ENCODE measurements at places on chromosomes 6 and 20.

DNA sequence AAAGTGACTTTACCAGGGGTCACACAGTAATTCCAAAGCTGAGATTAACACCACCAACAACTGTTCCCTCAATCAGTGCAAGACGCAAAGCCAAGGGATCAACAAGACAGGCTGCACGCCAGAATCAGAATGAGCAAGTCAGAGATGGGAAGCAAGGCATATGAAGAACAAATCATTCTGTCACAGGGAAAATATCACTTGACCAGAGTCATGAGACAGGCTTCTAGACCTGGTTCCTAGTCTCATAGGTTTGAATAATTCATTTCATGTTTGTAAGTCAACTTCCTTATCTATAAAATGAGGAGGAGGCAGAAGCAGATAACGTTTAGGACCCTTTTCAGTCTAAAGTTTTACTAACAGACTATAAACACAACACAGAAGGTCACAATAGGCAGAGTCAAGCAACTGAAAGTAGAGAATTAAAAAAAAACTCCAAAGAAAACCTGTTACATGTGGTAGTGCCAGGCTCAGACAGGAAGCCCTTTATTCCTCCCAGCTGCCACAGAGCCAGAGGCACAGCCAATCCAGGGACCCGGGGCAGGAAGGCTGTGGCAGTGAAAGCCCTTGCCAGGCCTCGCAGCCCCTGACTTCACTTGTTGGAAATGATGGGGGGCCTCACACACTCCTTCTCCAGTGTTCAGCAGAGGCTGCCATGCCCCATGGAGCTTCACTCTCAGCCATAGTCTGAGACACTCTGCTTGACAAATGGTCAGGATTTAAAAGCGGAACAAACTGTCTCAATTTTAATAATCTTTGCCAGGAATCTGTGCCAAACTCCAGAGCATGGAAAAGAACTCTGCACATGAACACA, 29.2 kb upstream of the DST start:
- DNase-seq: no peak

DNA sequence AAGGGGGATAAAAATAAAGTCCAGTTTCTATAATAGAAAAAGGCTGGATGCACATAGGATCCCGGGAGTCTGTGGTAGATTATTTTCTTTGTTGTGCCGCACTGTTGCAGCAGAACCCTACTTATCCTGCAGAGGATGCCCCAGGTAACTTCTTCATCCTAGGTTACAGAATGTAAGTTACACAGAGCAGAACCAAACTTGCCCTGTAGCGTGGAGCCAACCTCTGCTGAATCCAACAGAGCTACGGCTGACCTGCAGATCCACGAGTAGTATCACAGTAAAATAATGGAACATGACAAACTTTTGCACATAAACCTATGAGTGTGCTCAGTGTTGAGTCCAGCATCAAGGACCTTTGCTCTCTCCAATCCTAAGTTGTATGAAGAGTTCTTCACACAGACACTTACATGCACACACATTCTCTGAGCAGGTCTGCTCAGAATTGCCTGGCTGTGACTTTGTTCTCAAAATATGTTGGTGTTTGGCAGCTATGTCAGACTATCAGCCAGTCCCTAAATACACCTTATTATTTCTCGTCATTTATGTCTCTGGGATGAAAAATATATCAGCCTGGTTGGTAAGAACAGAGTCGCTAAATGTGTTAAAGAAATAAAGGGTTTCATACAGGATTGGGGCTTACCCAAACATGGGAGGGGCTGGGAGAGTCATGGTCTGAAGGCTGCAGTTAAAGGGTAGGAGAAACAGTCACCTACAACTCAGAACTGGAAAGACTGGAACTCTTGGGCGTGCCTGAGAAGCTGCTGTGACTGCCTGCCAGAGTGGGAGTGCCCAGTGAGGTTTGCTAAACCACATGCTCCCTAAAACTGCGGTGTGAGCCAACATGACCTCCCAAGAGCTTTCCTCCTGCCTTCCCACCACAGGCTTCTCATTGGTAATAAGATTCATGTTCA, 165.1 kb upstream of the SLC24A3 start:
- DNase-seq: peak; percentile 91

- peak; percentile 77 for DNase-seq
Observed at GRCh38 chr20:17898548-17898994, 70.0 kb downstream of the SNX5 start.

DNA sequence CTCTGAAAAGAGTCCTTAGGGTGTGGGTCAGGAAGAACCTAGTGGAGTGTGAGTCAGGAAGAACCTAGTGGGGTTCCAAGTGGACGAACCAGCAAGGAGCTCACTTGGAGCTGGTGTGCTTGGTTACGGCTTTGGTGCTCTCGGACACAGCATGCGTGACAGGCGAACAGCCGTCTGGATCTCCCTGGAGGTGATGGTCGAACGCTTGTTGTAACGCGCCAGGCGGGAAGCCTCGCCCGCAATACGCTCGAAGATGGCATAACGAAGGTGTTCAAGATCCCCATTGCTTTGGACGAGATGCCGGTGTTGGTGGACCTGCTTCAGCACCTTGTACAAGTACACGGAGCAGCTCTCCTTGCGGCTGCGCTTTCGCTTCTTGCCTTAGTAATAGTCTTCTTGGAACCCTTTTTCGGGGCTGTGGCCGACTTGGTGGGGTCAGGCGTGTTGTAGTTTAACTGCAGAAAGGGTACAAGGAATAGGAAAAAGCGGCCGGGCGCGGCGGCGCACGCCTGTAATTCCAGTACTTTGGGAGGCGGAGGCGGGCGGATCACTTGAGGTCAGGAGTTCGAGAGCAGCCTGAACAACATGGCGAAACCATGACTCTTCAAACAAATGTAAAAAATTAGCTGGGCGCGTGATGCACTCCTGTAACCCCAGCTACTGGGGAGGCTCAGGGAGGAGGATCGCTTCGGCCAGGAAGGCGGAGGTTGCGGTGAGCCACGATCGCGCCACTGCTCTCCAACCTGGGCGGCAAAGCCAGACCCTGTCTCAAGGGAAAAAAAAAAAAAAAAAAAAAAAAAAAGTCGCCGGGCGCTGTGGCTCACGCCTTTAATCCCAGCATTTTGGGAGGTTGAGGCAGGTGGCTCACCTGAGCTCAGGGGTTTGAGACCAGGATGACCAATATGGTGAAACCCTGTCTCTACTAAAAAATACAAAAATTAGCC, 48.0 kb downstream of the OR2B2 start:
- DNase-seq: peak; percentile 22

- DNase-seq: peak; percentile 88
Observed at GRCh38 chr6:6875818-6876470, 231.8 kb upstream of the RREB1 start.

DNA sequence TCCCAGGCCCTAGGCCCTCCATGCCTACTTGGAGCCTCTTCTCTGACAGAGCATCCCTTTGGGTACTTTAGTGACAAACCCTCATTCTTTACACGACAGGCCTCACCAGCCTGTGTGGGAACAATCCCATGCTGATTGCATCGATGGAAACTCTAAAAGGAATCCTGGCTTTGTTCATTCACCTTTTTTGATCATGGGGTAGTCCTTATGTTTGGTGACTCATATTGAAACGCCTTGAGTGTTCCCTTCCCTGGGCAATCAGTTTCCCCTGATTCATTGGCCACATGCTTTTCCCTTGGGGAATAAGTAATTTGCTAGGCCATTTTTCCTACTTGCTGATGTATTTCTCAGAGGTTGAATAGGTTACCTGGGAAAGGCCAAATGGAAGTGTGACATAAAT, 14.7 kb upstream of the TNFAIP3 start:
- peak; percentile 84 for DNase-seq

DNA sequence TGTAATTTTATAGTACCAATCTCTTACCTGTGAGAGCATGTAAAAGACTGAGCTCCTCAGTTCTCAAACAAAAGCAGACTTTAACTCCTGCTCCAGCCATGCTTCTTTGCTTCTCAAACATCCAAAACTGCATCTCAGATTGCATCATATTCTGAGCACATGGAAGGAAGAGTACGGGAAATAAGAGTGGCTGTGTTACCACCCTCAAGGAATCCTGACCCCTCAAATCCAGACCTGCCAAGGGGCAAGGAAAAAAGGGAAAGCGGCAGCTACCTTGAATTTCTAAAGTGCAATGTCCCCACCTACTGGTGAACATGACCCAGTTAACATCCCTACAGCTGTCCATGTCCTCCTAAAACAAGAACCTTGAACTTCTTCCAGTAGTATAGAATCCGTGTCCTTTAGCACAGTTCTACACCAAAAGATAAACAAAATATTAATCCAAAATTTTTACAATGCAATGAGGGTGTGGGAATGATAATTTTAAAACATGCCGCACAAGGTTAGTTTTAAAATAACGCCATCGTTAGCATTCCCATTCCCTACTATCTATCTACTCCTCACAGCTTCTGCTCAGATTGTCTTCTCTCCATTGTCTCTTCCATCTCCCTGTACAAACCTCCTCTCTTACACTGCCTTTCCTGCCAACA, 34.1 kb upstream of the HLA-DQB1 start:
- peak; percentile 70 for DNase-seq

DNA sequence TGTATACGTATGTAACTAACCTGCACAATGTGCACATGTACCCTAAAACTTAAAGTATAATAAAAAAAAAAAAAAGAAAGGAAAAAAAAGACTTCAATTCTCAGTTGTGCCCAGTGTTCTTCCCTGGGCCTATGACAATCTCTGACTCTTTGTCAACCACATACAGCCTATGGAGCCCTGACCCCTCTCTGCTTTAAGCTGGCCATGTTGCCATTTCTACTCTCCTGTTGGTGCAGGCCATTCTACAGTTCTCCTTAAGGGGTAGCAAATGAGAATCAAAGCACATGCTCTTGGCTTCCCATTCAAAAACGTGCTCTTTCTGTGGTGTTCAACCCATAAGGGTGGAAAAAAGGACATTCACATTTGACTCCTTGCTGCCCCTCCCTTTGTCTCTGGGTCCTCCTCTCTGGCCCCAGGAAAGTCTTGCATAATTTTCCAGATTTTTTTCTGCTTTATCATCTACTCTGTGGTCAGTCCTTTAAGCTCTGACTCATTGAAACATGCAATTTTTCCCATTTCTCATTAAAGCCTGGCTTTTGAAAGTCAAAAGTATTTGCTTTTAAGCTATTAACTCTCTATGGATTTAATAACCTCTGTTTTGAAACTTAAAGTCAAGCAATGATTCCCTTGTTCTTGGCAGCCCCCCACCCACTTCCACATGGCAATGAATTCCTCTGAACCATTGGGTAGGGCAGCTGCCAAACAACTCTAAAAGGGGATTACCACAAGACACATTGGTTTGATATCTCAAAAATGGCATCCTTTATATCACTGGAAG, 208.6 kb upstream of the MCHR2 start:
- peak; percentile 77 for DNase-seq

- no peak for DNase-seq
Observed at GRCh38 chr20:44081476-44081875, 105.5 kb downstream of the JPH2 start.

DNA sequence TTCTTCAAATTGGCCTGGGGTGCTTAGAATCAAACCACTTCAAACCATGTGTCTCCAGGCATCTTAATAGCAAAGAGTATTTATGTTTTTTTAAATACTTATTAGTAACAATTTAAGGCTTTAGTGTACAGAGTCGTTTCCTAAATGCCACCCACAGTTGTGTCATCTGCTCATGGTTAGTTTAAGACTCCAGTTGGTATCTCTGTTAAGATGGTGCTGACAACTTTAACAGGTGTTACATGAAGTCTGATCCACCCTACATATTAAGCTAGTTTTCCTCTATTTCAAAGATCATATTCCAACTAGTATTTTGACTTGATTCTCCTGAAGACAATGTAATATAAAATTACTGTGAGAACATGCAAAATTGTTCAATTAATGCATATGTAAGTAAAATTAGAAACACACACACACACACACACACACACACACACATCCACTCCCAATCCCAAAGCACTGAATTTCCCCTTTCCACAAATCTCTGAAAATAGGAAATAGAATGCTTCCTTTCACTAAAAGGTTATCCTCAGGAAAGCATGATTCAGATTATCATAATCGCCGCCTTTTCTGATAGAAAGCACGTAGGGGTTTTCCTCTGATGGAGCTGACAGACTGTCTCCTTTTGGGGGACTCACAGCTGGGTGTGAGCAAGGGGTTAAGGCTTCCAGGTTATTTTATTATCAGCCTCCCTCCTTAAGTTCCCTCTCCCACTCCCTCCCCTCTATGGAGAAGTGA, 10.5 kb downstream of the CNKSR3 start:
- DNase-seq: no peak

GRCh38 chr6:123430970-123431369, 205.8 kb downstream of the TRDN start:
- DNase-seq: no peak

DNA sequence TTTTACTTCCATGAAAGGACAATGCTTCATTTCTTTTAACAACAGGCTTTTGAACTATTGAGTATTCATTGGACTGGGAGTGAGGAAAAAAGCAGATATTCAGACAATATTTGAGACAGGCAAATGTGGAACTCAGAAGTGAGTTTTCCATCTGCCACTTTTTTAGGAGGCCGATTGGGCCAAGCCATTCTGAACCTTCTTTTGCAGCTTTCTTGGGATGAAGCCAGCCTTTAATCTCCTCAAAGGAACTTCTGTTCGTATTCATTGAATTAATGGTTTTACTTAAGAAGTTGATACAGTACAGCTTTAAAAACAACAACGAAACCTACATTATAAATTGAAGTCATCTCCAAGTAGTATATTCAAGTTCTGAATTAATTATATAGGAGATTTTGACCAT, 187.1 kb upstream of the RNF217 start:
- no peak for DNase-seq

DNA sequence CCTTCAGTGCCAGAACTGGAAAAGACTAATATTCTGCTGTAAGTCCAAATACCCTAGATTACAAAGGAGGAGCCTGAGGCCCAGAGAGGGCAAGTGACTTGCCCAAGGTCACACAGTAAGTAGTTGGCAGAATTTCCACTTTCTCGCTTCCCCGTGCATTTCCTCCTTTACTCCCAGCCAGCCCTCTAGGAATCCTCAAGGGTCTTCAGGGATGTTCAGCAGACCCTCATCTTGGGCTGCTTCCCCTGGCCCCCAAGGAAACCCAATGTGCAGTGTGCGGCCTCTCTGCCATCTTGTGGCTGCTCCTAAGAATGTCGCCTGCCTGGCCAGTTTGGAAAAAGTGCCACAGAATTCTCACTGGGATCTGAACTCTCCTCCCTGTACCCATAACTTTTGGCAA, 217.7 kb upstream of the LRFN2 start:
- no peak for DNase-seq

GRCh38 chr6:135105299-135105698, 50.7 kb upstream of the HBS1L start:
- no peak for DNase-seq

GRCh38 chr6:81565071-81565470, 187.4 kb downstream of the TENT5A start:
- no peak for DNase-seq

DNA sequence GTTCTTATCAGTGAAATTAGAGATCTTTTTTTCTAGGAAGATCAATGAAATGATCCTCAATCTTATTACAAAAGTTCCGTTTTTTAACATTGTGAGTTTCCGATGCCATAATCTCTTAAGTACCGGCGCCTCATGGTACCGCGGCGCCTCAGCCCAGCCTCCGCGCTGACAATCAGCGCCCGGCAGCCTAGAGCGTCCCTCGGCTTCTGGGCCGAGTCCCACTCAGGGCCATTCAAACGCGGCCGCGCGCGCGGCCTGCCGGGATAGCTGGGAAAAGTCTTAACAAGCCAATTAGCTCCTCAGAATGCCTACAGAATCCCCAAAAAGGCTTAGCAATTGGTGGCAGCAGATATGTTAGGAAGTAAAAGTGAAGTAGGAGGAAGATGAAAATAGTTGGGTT, 204.8 kb downstream of the ADGB start:
- no peak for DNase-seq

- peak; percentile 58 for DNase-seq
Observed at GRCh38 chr6:130697995-130698535, 129.1 kb upstream of the SMLR1 start.

Data from epithelial cell of esophagus (primary cell).